ENCODE measurements at places on chromosomes 11 and 22. TPM values are rescaled to one million over a fixed set of nuclear protein-coding genes. Genes with fewer than 3 reads are reported as not detected.

The MUC6 gene
- total RNA-seq, result not detected

The SLC25A1 gene
- total RNA-seq, result 28.2 TPM

The MRGPRF gene
- total RNA-seq, result 118 TPM

DNA sequence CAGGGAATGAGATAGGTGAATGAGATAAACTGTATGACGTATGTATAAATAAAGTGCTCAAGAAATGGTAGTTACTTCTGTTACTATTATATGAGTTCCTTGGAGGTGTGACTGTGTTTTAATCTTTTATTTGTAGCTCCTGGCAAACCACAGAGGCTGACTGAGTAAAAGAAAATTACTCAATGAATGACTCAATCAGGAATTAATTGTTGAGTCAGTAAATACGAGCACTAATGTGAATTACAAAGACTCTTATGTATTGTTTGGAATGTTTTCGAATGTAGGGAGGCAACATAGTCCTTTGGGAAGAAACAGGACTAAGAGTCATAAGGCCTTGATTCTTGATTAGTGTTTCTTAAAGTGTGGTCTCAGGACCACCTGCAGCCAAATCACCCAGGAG lies 51.1 kb upstream of the BLID start:
- H3K27ac ChIP-seq, result no peak overlapping the region
- H3K27me3 ChIP-seq, result no peaks in the 10 kb centered on the region
